ENCODE measurements at places on chromosomes 5 and 9. TPM values are rescaled to one million over a fixed set of nuclear protein-coding genes. Genes with fewer than 3 reads are reported as not detected.

Gene OTULIN
- 24.2 TPM for polyA plus RNA-seq

GRCh38 chr9:8867148-8867547 is 1067.6 kb upstream of the DMAC1 start:
- no peak for DNase-seq

DNA sequence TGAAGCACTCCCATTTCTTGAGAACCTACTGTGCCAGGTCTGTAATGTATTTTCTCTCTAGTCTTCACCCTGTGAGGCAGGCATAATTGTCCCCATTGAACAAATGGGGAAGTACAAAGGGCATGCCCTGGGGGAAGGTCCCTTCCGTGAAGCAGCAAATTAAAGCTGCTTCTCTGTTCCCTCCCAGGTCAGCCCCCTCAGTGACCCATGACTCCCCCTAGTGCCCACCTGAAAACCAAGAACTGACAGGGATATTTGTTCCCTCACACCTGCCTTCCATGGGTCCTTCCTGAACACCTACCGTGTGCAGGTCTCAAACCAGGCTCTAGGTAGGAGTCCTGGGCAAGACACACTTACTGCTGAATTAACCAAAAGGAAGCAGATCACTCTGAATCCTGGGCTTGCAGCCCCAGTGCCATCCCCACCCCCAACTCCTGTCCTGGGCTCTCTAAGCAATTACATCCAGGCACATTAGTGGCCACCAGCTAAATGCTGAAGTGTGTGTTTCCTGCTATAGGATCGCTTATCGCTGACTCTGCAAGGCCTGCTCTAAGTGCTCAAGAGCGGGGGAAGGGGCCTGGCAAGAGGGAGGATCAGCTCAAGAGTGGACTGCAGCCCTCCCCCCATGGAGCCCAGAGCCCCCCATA is 254.8 kb downstream of the CDK5RAP2 start:
- DNase-seq = no peak

GRCh38 chr5:157004893-157005551 is 42.0 kb upstream of the TIMD4 start:
- no peak for DNase-seq

DNA sequence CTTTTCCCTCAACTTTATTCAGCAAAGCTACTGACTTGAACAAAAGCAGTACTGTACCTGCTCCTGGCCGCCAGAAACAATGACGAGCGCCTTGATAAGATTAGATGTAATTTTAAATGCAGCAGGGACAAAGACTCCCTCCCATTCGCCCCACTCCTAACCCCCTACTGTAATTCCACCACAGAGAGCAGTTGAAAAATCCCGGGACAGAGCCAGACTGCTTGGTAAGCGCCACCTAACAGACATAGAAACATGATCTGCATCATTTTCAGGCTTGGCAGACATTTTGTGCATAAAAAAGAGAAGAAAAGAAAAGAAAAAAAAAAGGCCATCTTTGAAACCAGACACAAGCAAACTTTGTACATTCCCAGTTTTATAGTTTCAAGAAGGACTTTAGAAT is 81.9 kb downstream of the ISL1 start:
- DNase-seq = peak; percentile 6

DNA sequence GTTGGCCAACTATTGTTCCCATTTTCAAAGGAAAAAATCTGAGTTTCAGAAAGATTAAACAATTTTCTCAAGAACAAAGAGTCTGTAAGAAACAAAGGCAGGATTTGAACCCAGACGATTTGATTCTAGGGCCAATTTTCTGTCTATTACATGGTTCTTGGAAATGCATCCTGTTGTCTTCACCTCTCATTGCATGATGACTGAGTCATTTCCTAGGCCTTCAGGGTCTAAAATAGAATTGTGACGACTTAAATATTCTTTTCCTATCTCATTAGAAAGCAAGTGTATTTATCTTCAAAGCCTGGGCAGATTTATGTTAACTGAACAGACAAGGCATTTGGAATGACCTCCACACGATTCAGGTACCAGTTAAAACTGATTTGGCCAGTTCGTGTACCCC is 512.9 kb downstream of the NTRK2 start:
- DNase-seq = no peak

DNA sequence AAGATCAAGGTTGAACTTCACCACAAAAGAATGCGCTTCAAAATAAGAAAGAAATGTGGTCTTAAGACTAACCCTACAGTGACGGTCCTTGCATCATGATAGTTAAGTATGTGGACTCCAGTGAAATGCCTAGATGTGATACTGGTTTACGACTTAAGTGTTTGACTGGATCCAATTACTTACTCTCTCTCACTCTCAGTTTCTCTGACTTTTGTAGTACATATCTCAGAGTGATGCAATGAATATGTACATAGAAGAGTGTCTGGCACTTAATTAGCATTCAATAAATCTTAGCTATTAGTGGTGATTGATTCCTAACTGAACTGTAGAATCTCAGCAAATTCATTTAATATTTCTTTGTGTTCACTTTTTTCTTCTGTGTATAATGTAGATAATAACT is 411.7 kb upstream of the ITGA1 start:
- DNase-seq = no peak

Gene TAF11L8
- not detected for polyA plus RNA-seq

Gene CD180
- 0.43 TPM for polyA plus RNA-seq

GRCh38 chr9:124347968-124348358 is 67.3 kb downstream of the PSMB7 start:
- DNase-seq = no peak

Gene BNC2
- 8.7 TPM for polyA plus RNA-seq

DNA sequence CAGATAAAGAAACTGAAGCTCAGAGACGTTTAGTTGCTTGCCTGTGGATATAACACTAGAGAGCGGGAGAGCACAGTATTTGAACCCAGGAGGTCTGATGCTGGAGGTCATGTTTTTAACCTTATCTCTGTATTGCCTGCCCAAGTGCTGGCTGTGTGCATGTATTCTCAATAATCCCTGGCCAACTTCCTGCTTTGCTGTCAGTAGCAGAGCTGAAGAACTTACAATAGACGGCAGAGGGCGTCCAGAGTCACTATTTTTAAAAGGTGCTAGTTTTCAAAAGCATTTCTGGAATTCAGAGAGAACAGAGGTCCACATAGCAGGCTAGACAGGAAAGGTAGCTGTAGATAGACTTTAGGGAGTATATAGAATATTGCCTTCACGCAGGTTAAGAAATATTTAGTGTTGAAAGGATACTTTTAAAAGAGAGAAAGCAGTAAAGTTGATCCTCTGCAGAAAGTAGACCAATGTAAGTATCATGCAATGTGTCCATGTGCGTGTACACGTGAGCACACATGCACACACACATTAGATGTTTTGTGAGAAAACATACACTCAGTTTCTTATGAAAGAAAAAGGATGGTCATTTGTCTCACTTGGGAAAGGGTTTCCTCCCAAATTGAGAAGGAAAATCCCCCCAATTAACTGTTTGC is 46.3 kb downstream of the PTCD2 start:
- peak; percentile 47 for DNase-seq

Gene ZFYVE16
- polyA plus RNA-seq = 73.5 TPM

Gene DMRT3
- 2.1 TPM for polyA plus RNA-seq

GRCh38 chr5:135332519-135333150 is 66.4 kb downstream of the MACROH2A1 start:
- no peak for DNase-seq

DNA sequence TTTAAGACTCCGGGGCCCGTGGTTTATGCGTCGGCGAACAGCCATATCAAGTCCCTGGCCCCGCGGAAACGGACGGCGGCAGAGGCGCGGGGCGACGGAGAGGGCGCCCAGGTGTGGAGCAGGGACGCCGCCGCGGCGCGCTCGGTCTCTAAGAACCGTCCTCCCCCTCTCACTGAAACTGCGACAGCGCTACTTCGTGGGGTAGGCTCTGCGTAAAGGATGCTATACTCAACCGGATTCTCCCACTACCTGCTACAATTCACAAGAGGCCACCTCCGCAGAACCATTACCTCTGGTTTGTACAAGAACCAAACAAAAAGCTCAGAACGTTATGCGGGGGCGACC is 404 bp downstream of the MRNIP start:
- DNase-seq = peak; percentile 24

DNA sequence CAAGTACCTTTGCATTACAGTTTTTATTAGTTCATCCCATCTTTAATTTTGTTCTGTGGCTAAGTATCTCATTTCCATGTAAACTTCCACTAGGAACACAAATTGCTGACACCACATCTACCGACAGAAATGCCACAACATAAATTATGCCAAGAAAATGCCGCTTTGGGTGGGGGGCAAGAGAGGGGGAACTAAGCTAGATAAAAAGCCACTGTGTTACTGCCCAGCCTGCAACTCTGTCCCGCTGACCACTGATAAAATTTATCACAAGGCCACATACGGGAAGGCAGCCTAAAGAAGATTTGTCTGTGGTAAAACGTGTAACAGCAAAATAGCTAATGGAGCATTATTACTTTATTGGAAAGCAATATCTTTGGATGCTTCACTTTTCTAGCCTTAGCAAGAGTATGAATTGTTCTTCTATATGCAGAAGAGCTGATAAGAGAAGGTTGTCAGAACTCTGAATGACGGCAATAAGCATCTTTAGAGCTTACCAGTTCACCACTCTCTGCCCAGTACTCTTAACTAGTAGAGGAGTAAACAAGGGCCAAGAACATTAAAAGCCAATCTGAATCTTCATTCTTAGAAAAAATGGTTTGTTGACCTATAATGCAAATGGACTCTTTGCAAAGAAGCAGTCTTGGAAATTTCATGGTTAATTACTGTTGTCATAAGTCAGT is 172.2 kb upstream of the MEF2C start:
- no peak for DNase-seq

- no peak for DNase-seq
Observed at GRCh38 chr5:132071338-132071707, 2.3 kb upstream of the CSF2 start.

Gene UGT3A2
- 0.30 TPM for polyA plus RNA-seq

GRCh38 chr5:133843911-133844310 is 124.5 kb downstream of the C5orf15 start:
- DNase-seq = no peak

DNA sequence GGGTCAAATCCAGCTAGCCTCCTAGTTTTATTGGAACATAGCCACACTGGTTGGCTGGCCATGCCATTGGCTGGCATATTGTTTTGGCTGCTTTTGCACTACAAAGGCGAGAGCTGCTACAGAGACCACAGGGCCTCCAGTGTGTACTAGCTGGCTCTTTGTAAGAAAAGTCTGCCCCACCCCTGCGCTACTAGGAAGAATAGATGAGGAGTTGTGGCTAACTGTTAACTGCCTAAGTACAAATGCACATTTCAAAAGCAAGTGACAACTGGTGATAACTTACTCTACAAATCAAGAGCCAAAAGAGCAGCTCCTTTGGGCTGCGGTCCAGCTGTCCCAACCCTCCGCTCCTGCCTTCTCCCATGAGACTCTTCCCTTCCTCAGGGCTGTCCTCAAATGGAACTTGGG is 63.9 kb downstream of the SERINC5 start:
- DNase-seq = no peak

GRCh38 chr5:150313501-150313900 is 10.8 kb upstream of the ARSI start:
- no peak for DNase-seq

- DNase-seq = no peak
Observed at GRCh38 chr5:6291961-6292360, 86.4 kb downstream of the MED10 start.

DNA sequence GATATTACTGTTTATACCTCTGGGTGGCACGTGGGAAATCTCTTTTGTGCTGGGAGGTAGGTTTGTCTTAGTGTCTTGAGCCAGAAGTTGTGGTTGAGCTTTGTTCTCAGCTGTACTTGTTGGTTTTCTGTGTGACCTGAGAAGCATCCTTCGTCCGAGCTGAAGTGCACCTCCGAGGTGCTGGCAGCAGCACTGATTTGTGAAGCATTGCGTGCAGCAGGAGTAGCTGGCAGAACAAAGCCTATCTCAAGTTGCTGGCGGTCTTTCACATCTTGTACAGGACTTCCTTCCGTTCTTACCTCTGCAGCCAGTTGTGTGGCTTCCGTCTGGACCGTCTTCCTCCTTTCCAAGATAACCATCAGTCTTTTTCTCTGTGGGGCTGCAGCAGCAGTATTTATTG is 4.3 kb downstream of the PRRC2B start:
- no peak for DNase-seq

Gene ZDHHC11B
- 3.3 TPM for polyA plus RNA-seq

- no peak for DNase-seq
Observed at GRCh38 chr5:42404366-42404765, 18.9 kb upstream of the GHR start.

Gene SLC2A6
- polyA plus RNA-seq = 1.5 TPM

DNA sequence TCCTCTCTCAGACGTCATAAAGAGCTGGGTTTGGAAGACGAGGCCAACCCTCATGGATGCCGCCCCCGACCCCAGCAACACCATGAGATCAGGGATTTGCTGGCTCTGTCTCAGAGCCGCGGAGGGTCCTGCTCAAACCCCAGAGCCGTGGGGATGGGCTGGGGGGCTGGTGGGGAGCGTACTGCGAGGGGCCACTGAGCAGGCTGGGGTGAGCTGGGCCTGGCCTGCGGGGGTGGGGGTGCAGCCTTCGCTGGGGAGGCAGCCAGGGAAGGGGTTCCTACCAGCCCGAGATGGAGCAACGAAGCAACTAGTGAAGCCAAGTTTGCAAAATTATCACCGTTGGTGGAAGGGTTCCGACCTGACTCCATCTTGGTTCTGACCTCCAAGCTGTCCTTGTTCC is 5.1 kb upstream of the SLC12A7 start:
- no peak for DNase-seq

DNA sequence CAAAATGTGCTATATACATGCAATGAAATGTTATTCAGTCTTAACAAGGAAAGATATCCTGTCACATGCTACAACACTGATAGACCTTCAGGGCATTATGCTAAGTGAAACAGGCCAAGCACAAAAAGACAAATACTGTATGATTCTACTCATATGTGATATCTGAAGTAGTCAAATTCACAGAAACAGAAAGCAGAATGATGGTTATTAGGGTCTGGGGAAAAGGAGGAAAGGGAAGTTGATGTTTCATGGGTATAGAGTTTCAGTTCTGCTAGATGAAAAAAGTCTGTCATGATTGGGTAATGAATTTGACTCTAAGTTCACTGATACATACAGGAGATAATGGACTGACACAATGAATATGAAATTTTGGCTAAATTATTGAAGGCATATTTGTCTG is 11.2 kb upstream of the RIC1 start:
- DNase-seq = no peak
